ENCODE measurements at places on chromosomes 2 and 18.

DNA sequence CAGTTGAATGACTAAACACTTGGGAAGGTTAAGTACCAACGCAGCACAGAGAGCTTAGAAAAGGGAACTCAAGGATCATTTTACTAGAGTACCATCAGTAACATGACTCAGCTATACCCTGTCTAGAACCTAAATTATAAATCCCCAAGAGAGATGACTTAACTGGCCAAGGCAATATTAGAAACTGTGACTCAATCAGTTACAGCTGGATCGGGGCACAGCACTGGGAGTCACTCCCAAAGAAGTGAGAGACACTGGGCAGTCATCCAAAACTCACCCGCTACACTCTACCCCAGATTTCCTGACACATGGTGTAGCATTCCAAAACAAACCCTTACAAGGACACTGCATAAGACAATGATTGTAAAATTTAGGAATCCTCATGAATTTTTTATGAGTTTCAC lies 17.7 kb downstream of the IWS1 start:
- no peak for DNase-seq

GRCh38 chr18:69727912-69728572 lies 219.6 kb downstream of the CD226 start:
- no peak for DNase-seq

DNA sequence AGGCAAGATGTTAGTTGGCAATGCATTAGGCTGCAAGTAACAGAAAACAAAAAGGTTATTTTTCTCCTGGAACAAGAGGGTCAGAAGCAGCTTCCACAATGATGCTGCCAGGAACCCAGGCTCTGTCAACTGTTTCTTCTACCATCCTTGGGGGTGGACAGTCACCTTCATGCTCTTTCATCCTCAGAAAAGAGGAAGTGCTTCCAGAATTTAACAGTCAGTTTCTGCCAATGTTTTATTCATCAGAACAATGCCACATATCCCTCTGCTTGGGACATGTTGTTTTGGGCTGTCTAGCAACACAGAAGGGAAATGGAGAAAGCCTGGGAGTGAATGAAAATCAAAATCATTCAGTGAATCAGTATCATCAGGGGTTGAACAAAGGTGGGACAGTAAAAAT lies 7.1 kb downstream of the TMEM182 start:
- no peak for DNase-seq

DNA sequence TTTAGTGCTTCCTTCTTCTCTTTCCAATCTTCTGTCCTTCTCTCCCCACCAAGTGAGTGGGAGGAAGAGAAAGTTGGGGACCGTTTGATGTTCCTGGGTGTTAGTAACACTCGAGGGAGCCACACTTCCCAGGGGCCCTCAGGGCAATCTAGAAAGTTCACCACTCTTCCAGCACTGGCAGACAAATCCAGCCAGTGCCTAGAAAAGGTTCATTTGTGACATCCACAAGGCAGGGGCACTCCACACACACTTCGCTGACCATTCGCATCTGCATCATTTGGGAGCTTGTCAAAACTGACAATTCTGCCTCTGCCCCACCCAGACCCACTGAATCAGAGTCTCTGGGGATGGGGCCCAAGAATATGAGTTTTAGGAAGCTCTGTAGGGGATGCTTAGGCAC lies 86.8 kb upstream of the ST3GAL5 start:
- no peak for DNase-seq

- DNase-seq, result no peak
These were observed 29.0 kb upstream of the ATOH8 start for GRCh38 chr2:85724731-85725181.

- no peak for DNase-seq
These were observed 134.0 kb upstream of the SERTAD2 start for GRCh38 chr2:64787698-64788097.

GRCh38 chr18:37598396-37598795 lies 32.8 kb upstream of the CELF4 start:
- no peak for DNase-seq

DNA sequence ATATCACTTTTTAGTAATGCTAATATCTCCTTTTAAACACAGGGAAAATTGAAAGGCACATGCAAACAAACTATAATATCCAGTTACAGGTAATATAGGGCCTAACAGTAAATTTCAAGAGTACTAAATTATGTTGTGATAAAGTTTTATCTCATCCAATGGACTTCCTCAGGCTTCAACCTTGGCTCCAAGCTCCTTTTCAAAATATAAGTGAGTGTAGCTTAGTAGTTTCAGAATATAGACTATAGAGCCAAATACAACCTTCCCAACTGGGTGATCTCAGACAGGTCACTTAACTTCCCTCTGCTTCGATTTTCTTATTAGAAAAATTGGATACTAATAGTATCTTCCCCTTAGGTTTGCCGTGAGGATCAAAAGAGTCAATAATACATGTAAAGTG lies 93.5 kb upstream of the PARD3B start:
- DNase-seq, result no peak

DNA sequence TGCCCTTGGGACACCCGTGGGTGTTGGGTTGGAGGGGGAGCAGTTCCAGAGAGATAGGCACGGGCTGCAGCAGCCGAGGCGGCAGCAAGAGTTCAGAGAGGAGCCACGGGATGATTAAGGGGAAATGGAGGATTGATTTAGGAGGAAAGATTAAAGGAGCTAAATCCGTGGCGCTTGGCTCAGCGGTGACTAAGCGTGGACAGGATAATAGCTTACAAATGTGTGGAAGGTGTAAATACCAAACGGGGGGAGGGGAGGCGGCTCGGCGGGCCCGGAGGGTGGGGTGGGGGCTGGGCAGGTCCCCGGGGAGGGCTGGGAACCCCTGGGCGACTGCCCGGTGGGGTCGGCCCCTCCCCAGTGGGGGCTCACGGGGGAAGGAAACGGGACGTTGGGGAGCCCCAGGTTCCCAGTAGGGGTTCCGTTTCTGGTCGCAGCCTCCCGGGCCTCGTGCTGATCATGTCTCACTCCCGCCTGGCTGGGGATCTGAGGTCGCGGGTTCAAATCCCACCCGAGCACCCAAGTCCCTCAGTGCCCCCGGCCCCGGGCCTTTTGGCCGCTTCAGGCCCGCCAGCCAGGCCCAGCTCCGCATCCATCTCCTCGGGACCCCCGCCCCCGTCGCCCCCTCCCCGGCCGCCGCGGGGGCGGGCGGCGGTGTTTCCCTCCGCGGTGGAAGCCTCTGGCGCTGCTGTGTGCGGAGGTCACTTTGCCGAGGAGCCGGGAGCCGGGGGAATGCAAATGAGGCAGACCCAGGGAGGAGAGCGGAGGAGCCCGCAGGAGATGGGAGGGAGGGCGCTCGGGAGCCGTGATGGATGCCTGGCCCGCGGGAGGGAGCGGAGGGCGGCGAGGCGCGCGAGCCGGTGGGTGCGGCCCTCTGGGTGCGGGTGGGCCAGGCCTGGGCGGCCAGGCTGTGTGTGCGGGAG lies 8.1 kb downstream of the ASIC4 start:
- DNase-seq, result no peak

GRCh38 chr2:120278901-120279300 lies 26.2 kb downstream of the RALB start:
- DNase-seq, result no peak

DNA sequence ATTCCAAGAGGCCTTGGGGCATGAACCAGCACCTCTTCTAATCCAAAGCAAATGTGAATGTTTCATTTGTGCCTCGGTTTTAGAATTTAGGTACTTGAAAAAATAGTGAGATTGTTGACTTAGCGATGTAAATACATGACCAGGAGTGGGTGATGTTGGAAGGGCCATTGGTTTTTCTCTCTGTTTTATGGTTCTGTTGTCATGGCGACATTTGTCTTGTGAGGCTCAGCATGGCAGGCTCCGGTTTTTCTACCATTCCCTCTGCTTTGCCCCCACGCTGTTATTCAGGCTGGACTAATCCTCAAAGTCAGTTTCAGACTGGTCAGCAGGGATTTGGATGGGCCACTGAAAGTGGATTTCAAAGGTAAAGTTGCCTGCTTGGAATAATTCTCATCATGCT lies 255.4 kb downstream of the ALPK2 start:
- no peak for DNase-seq

GRCh38 chr2:233822101-233822771 lies 32.1 kb downstream of the HJURP start:
- DNase-seq, result no peak

DNA sequence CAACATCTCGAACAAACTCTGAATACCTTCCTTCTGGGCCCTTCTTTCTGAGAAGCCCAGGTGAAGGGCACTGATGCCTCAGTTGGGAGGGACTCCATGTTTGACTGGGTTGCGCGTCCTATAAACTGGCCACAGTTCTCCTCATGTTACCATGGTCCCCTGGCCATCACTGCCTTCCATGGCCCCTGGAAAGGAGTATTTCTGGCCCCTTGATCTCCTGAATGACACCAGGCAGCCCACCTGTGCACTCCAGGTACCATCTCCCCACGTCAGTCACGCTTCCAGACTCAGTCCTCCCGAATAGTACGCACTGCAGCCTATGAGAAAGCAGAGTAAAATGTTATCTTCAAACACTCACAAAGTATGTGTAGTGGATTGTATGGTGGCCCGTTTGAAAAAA lies 73.9 kb downstream of the ACKR3 start:
- DNase-seq, result no peak
